Activated gamma-delta T cell treated with Interleukin-2 at 50 U/mL for 16 hours (primary cell): ENCODE measurements at places on chromosomes 3 and 15.
A peak's percentile ranks its signal among the peaks of the same experiment; 100 is the strongest.

DNA sequence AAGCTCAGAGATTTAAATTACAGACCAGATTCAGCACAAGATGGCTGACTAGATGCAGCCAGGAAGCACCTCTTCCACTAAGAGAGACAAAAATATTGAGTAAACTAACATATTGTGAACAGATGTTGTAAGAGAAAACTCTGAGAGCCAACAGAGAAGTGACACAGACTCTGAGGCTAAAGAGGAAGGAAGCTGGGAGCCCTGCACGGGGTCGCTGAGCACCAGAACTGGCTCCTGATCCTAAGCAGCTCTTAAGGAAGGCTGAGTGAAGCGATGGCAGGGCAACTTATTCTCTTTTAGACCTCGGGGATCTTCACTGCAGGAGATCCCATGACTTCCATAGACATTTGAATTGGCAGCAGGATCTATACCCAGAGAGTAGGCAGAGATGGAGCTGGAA lies 578.0 kb upstream of the GRM7 start:
- no peak for DNase-seq

DNA sequence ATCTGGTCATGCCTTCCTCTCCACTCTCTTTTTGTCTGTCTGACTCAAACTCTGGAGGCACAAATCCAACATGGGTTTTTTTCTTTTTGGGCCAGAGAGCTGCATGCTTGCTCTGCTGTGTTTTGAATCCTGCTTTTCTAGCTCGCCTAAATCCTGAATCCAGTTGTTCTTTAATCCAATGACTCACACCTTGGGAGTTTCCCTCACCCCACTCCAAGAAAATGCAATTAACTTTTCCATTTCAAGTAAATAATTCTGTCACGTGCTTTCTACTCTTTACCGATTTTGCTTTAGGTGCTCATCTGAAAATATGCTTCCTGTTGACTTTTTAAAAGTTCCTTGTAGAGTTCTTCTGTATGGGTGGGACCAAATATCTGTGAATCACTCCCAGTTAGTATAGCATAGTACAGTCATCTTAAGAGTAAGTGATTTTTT lies 47.6 kb downstream of the SLMAP start:
- no peak for DNase-seq

GRCh38 chr15:69659454-69660050 lies 206.9 kb downstream of the RPLP1 start:
- no peak for DNase-seq

DNA sequence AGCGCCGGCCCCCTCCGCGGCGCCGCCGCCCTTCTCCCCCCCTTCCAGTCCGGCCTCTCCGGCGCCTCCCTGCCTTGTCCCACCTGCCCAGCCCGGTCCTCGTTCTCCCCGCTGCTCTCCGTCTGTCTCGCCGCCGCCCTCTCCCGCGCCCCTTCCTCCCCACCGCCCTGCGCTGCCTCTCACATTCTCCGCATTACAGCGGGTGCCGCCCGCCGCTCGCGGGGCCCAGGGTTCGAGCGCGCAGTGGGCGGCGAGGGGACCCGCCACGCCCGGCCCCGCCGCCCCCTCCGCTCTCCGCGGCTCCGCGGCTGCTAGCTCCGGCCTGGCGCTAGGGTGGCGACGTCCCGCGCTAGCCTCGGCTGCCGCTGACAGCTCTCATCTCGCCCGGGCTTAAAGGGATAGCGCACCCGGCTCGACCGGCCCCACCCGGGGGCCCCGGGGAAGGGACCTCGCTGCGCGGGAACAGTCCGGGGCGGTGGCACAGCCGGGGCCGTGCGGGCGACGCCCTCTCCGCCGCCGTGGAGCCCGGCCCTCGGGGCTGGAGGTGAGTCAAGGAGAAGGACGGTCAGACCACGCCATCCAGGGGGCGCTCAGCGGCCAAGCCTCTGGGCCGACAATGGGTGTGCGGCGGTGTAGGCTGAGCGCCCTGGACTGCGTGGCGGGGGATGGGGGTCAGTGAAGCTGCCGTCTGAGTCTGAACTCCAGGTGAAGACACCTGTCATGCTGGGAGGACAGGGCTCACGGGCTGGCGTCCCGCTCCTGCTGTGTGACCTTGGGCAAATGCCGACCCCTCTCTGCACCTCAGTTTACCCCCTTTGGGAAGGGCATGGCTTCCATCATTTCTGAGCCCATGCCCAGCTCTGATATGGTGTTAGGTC lies 187.4 kb upstream of the LINGO1 start:
- DNase-seq: no peak

DNA sequence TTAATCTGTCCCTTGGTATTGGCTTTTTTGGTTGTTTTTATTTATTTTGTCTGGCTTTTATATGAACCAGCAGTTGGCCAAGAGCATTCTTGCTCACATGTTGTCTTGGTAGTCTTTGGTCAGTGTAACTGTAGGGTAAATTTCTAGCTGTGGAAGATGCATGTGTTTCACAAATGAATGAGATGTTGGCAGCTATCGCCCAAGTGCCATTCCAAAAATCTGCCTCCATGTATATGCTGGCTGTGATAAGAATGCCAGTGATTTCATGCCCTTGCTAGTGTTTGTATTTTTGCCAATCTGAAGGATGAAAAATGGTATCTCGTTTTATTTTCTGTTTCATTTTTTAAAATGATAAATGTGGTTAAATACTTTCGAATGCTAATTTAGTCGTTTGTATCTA lies 50.1 kb downstream of the TLNRD1 start:
- DNase-seq: no peak

- no peak for DNase-seq
Observed at GRCh38 chr15:60301024-60301423, 96.8 kb downstream of the ANXA2 start.

DNA sequence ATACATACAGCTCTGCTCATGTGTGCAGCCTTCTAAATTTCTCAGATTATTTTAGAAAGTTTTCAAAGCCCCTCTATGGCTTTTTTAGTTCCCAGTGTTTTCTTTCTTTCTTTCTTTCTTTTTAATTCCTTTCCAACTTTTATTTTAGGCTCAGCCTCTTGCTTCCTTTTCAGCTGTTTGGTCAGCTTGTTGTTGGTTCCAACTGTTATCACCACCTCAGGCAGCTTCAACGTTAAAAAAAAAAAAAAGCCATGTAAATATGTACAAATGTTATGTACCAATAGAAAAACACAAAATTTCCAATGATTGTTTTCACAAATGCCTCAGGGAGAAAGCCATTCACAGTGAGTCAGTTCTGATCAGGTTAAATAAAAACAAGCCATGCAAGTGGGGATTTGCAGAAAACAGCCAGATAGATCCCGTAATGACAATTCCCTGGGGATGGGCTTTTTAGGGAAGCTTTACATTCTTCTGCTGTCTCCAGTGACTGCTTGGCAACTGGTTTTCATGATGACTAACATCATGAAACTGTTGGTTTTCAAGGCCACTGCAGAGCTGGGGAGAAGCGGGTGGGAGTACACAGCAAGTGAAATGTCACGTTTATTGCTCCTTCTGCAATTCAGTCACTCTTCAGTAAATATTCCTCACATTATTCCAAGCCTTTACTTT lies 908.4 kb downstream of the EPHA3 start:
- DNase-seq: no peak

DNA sequence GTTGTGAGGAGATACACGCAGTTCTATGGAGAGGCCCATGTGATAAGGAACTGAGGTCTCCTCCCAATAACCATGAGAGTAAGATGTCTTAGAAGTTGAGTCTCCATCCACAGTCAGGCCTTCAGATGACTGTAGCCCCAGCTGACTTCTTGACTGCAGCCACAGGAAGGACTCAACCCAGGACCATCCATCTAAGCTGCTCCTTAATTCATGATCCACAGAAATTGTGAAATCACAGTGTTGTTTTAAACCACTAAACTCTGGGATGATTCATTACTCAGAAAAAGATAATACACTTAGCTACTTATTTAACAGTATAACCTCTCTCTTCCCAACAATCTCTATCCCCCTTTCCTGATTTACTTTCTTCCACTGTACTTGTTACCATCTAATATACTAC lies 173.3 kb downstream of the ALDH1A2 start:
- no peak for DNase-seq

- no peak for DNase-seq
Observed at GRCh38 chr3:43388915-43389314, 102.6 kb downstream of the SNRK start.

DNA sequence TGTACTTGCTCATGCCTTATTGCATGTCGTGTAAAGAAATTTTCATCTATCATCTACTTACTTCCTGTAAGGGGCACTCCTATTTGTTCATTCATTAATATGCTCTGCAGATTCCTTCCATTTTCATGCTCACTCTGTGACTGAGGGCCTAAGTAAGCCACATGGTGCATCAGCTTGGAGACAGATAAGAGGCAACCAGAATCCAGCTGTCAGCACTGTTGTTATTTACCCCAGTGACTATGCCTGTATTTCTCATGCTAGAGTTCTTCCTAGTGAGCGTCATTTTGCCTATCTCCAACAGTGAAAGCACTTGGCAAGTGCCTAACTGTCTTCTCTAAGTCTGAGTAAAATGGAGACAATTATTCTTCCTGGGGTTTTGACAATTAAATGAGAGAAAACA lies 124.8 kb upstream of the ABI3BP start:
- no peak for DNase-seq

GRCh38 chr3:108461661-108462111 lies 48.7 kb downstream of the MYH15 start:
- DNase-seq: no peak

DNA sequence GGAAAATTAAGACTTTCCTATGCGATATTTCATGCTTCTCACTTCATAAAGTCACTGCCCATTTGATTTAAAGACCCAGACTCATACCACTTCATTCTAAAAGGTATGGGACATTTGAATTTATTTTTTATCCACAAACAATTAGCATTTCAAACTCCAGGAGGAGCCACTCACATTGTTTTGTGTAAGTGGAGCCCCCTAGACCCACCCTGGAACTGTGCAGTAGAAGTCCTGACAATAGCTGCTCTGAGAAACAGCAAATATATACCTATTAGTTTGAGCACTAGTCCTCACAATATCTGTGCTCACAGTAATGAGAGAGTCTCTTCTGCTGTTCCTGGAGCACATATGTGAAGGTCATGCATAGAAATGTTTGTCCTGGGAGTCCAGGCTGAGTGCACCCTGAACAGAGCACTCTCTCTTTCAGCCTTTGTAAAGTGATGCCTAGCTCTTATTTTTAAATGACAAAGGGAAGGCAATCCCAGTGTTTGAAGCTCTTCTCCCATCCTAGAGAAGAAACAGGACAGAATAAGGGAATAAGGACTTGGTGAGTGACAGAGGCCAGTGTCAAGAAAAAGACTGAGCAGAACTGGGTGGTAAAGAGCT lies 127.5 kb upstream of the STRIT1 start:
- DNase-seq: no peak

GRCh38 chr3:161310649-161311423 lies 60.5 kb downstream of the SPTSSB start:
- peak; percentile 51 for DNase-seq

GRCh38 chr3:9701006-9701405 lies 2.6 kb upstream of the CPNE9 start:
- DNase-seq: no peak

DNA sequence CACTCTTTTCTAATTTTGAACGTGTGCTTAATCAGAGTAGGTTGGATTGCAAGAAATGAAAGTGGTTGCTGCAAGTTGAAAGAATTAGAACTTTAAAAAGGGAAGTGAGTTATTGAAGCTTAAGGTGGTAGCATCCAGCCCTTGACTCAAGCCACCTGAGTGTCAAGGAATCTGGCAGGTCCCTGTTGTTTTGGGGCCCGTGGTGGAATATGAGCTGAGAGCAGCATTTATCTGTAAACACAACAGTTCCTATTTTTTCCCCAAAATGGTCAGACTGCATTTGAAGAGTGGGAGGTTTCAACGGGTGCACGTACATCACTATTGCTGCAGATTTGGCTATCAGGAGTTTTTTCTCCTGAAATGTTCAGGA lies 1.7 kb downstream of the ITPR1 start:
- DNase-seq: no peak

- no peak for DNase-seq
Observed at GRCh38 chr15:98121536-98121935, 161.0 kb downstream of the ARRDC4 start.

- DNase-seq: no peak
Observed at GRCh38 chr15:74108111-74108510, 22.3 kb upstream of the ISLR2 start.

- no peak for DNase-seq
Observed at GRCh38 chr3:2246873-2247648, 148.4 kb downstream of the CNTN4 start.

GRCh38 chr3:140580746-140581145 lies 97.1 kb upstream of the TRIM42 start:
- no peak for DNase-seq

DNA sequence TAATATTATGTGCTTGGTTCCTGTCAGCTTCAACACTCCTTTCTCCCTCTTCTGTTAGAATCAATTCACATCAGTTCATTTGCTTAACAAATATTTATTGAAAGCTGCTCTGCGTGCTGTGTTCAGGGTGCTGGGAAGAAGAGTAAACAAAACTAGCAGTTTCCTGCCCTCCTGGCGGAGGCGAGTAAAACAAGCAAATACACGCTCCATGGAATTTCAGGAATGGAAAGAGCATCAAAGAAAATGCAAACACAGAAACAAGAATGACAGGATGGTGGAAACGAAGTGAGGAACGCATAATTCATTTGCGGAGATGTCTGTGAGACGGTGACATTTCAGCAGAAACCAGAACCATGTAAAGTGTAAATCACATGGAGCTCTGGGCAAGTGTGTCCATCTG lies 49.4 kb upstream of the SPTSSB start:
- DNase-seq: no peak

GRCh38 chr3:31240874-31241273 lies 291.9 kb upstream of the STT3B start:
- DNase-seq: no peak

DNA sequence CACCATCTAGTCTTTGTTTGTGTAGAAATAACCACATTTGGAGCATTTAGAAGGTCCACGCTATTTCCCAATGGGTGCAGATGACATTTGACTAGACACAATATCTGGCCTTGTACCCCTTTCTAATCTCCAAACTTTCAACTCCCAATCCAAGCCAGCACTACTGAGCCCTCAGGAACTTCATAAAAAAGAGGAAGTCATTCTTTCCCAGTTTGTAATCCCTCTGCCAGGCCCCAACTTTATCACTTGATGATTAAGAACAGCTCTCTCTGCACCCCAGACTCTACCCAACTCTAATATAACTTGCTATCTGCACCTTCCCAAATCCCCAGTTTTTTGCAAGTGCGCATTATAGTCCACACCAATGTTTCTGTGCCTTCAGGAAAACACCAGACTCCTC lies 170.2 kb downstream of the KCNMB2 start:
- no peak for DNase-seq

GRCh38 chr3:157201648-157202278 lies 41.8 kb upstream of the CCNL1 start:
- DNase-seq: no peak

DNA sequence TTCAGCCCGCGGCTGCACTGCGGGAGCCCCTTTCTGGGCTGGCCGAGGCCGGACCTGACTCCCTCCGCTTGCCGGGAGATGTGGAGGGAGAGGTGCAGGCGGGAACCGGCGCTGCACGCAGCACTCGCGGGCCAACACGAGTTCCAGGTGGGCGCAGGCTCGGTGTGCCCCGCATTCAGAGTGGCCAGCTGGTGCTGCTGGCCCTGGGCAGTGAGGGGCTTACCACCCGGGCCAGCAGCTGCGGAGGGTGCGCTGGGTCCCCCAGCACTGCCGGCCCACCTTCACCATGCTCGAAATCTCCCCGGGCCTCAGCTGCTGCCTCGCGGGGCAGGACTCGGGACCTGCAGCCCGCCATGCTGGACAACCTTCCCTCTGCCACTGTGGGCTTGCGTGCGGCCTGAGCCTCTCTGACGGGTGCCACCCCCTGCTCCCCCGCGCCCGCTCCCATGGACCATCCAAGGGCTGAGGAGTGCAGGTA lies 733.5 kb upstream of the CCDC54 start:
- no peak for DNase-seq
